ENCODE measurements at places on chromosomes 6 and 20. TPM values are rescaled to one million over a fixed set of nuclear protein-coding genes. Genes with fewer than 3 reads are reported as not detected.

Gene BPIFA1
- not detected for total RNA-seq

Gene KCNK17
- not detected for total RNA-seq

Gene COL11A2
- total RNA-seq: under 0.01 TPM

Gene SRMS
- total RNA-seq: not detected

Gene TMEM151B
- not detected for total RNA-seq

Gene CDSN
- not detected for total RNA-seq

Gene ELOVL4
- 2.6 TPM for total RNA-seq

Gene ZBTB46
- 6.7 TPM for total RNA-seq

GRCh38 chr6:148629181-148629580, 117.6 kb upstream of the UST start:
- no peak for DNase-seq

GRCh38 chr20:21234324-21234723, 68.8 kb upstream of the XRN2 start:
- DNase-seq: no peak

DNA sequence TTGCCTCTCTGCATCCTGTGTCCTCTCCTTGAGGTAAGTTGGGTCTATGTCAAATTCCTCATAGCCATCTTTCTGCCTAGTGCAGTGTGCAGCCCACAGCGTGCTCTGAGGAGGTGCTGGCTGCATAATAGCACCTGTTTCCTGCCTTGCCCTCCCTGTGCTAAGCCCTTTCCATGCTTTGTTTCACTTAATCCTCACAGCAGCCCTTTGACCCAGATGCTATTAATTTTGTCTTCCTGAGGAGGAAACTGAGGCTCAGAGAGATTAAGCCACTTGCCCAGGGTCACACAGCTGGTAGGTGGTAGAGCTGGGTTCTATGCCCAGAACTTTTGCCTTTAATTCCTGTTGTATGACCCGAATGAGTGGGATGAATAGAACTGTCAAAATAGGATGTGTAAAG, 13.5 kb downstream of the FAM83D start:
- DNase-seq: no peak

GRCh38 chr20:23702021-23702420, 13.2 kb upstream of the CST4 start:
- no peak for DNase-seq

DNA sequence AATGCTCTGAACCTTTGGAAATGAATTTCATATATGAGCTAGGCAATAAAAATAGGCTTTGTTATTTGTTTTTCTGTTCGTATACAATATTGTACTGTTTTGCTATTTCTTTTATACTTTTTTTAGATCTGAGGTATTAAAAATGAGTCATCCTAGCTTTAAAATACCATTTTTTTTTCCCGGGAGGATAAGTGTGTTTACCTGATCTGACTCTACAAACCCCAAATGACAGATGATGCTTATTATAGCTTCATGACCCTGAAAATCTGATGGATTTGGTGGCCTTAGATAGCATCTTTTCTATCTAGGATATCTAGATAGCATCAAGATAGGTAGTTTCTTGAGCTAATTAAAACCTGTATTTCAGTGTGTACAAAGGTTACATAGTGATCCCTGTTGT, 206.4 kb downstream of the DTNBP1 start:
- DNase-seq: no peak

DNA sequence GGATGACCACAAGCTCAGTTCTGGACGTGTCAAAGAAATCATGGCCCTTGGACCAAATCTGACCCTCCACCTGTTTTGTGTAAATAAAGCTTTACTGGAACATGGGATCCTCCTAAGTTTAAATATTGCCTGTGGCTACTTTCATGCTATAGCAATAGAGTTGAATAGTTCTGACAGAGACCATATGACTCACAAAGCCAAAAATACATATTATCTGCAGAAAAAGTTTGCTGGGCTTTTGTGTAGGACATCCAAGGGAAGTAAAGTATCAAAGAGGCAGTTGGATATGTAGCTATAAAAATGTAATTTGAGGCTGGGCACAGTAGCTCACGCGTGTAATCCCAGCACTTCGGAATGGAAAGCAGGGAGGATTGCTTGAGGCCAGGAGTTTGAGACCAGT, 78.9 kb downstream of the TOX2 start:
- no peak for DNase-seq

DNA sequence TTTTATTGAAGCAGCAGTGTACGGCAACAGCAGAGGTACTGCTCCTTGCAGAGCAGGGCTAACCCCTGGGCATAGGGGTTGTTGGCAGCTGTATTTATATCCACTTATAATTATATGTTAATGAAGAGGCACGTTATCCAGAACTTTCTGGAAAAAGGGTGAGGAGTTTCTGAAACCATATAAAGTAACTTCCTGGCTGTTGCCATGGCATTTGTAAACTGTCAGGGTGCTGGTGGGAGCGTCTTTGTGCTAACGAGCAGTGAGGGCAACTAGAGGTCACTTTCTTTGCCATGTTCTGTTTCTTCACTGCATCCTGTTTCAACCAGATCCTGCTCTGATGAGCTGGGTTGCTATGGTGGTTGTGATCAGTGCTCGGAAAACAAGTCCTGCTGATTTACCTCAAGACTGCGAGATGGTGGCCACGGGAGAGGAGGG, 11.1 kb upstream of the ARFGEF2 start:
- DNase-seq: no peak

DNA sequence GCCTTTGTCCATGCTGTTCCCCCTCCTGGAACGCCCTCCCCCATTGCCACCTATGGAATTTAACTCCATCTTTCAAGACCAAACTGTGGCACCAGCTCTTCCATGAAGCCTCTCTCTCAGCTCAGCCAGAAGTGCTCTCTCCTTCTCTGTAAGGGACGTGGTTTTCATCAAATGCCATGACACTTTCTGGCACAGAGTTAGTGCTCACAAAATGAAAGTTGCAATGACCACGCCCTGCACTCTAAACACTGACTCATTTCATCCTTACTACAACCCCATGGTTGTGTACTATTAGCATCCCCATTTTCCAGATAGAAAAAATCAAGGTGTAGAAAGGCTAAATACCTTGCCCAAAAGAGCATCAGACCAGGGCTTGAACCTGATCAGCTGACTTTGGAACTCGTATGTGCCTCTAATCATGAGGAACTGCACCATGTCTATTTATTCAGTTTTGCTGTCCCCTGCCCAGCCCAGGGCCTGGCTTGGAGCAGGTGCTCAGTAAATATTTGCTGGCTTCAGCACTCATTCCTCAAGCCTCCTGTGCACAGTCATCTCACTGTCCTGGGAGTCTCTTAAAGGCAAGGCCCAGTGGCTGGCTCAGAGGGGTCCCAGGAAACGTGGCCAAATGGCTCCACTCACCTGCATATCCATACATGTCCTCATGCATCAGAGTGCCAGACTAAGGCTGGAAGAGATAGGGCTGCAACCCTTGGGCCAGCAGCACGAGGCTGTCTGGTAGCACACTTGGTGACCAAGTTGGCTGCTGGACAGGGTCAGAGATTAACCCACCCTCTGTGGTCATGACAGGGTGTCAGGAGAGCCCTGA, 77.9 kb downstream of the MRPL14 start:
- DNase-seq: no peak

DNA sequence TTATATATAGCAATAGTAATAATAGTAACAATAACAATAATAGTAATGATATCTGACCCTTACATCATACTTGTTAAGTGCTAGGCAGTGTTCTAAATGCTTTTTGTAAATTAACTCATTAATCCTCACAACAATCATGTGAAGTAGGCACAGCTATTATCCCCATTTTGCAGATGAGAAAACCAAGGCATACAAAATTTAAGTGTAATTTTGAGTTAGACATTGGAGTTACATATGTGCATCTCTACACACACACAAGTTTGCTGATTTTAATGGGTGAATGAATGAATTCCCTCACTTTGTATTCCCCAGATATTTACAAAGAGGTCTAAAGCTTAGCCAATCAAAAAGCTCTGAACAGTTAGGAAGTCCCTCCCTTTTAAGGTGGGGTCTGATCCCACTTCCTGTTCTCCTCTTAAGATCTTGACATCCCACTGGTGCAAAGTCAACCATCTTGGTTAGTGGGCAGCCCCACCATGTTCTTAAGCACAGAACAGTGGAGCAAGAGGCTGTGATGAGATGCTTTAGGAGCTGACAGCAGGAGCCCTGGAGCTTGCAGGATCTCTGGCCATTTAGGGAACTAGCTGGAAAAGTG, 85.3 kb upstream of the FOXP4 start:
- no peak for DNase-seq

- no peak for DNase-seq
These were observed 24.5 kb upstream of the TCP11 start for GRCh38 chr6:35165630-35166071.

GRCh38 chr6:125994670-125995488, 8.5 kb downstream of the TRMT11 start:
- no peak for DNase-seq

GRCh38 chr6:117326396-117326795, 61.0 kb downstream of the VGLL2 start:
- DNase-seq: no peak

- DNase-seq: no peak
These were observed 47.0 kb upstream of the GCLC start for GRCh38 chr6:53591873-53592272.

DNA sequence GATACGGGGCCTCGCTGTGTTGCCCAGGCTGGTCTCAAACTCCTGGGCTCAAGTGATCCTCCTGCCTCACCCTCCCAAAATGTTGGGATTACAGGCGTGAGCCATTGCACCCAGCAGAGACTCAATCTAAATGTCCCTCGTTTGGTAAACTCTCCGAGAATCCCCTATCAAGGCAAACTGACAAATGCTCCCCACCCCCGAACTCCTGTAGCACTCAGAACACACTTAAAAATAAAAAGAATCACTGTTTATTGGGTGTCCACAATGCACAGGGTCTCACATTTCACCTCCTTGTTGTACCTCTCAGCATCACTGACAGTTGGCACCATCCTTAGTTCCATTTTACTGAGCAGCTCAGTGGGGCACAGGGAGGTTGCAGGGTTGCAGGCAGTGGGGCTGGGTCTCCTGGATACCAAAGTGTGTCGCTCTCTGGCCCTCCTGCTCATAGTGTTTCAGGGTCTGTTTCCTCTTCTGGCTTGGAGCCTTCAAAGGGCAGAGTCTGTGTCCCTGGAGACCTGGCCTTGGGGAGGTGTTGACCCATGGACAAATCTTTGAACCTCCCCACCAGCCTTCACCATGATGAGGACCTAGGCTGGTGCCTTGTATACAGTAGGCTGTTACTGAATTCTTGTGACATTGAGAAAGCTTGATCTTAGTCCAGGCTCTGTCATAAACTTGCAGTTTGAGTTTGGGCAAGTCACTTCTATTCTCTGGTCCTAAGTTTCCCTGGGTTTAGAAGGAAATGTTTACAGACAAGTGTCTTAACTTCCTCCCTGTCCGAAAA, 8.5 kb upstream of the SRC start:
- no peak for DNase-seq

DNA sequence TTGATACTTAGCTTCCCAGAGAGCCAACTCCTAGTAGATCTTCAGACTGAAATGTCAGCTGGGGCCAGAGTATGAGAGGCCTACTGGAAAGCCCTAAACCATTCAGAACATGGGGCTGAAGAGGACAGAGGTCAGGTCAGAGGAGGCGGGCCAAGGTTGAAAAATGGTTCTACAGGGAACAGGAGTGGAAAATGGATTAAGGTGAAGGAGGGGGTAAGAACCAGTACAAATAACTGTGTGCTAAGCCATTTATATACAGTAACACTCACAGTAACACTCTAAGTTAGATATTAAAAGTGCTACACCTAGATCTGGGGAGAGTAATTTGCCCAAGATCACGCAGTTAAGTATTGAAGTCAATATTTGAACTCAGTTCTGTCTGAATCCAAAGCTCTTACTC, 313.2 kb upstream of the MAP3K7 start:
- DNase-seq: no peak

- no peak for DNase-seq
These were observed 172.8 kb downstream of the KLHL32 start for GRCh38 chr6:97097068-97098047.

DNA sequence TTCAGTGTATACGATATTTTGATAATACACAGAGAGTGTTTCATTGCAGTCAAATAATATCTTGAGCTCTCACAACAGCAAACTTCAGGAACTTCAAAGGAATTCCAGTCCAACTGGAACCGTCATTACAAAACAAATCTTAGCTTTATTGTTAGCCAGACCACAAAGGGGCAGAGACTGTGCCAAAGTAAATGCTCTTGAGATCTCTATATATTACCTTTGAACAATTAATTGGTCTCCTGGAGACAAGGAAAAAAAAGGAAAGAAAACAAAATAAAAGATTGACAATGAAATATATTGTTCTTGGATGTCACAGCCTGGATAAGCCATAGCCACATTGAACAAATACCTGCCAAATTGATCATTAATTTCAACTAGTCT, 70.0 kb downstream of the FOXC1 start:
- no peak for DNase-seq

GRCh38 chr6:22357724-22358189, 60.9 kb upstream of the PRL start:
- no peak for DNase-seq

All from glomerular endothelial cell (primary cell).